ENCODE measurements at places on chromosomes 6 and 20. TPM values are rescaled to one million over a fixed set of nuclear protein-coding genes. Genes with fewer than 3 reads are reported as not detected.
A peak's percentile ranks its signal among the peaks of the same experiment; 100 is the strongest.

DNA sequence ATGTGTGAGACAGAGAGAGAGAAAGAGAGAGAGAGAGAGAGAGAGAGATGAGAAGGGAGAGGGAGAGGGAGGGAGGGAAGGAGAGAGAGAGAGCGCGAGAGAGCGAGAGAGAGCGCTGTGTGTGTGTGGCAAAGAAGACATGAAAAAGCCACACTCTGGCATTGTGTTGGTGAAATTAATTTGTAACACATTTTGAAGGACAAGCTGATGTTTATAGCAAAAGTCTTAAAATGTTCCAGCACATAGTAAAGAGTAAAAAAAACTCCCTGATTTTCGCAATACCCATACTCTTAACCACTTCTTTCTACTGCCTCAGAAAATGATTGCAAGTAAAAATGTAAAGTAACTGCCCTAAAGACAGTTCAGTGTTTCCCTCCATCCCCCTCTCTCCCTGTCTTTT is 56.7 kb downstream of the SLC22A1 start:
- DNase-seq: no peak

- DNase-seq: no peak
These were observed 189.1 kb downstream of the TBX18 start for GRCh38 chr6:84575264-84575663.

- peak; percentile 71 for DNase-seq
These were observed 22.6 kb downstream of the ETV7 start for GRCh38 chr6:36364669-36365479.

GRCh38 chr20:33046412-33046811 is 7.3 kb upstream of the BPIFB3 start:
- DNase-seq: no peak

DNA sequence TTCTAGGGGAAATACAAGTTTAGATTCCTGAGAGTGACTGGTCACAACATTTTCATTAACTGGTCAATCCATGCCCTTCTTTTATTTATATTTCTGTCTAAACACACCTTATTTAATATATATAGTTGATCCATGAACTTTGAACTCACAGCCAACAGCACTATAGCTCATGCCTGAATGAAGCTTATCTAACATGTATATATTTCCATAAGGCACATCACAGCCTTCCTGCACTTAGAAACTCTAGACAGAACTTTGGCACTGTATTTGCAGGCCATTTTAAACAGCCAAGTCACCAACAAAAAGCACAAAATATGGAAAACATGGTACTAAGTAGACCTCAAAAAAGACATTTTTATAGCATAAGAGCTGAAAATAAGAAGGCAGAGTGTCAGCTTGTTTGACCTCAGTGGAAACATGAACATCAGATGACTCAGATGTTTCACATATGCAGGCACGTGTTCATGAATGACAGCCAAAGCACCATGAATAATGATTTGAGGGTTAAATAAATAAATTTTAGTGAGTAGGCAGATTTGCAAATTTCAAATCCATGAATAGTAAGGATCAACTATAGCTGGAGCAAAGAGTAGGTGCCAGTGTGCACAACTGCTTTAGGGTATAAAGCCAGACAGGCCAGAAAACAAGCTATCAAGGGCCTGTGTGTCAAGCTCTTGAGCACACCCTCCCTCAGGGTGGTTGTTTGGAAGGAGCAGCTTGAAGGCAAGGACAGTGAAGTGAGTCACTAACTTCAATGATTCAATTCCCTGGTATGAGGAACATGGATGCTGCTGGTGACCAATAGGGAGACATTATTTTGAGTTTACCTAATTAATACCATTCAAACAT is 88.9 kb upstream of the NT5E start:
- no peak for DNase-seq

Gene LCA5
- 6.8 TPM for total RNA-seq

Gene TNF
- total RNA-seq: 0.81 TPM

Gene PHACTR1
- total RNA-seq: 9.0 TPM

Gene COL10A1
- total RNA-seq: not detected

Gene MTG2
- total RNA-seq: 19.8 TPM
